Left hindlimb (tissue), 1 donor: ENCODE measurements at places on chromosomes 12 and 14.

DNA sequence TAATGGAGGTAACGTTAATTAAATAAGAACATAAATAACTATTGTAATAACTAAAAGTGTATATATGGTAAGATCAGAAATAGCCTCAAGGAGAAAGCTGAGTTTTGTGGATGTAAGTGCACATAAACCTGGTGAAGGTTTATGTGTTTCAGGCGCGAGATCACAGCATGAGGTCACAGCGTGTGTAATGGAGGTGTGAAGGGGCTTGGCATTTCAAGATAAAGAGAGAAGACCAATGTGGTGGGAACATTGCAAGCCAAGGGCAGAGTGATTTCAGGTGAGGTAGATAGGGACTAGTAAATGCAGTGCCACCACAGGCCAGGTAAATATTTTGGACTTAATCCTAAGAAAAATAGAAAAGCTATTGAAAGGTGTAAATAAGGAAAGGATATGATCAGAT is 21.7 kb upstream of the KICS2 start:
- DNase-seq, result no peak

- no peak for DNase-seq
Observed at GRCh38 chr12:111635524-111635923, 36.4 kb upstream of the ATXN2 start.

DNA sequence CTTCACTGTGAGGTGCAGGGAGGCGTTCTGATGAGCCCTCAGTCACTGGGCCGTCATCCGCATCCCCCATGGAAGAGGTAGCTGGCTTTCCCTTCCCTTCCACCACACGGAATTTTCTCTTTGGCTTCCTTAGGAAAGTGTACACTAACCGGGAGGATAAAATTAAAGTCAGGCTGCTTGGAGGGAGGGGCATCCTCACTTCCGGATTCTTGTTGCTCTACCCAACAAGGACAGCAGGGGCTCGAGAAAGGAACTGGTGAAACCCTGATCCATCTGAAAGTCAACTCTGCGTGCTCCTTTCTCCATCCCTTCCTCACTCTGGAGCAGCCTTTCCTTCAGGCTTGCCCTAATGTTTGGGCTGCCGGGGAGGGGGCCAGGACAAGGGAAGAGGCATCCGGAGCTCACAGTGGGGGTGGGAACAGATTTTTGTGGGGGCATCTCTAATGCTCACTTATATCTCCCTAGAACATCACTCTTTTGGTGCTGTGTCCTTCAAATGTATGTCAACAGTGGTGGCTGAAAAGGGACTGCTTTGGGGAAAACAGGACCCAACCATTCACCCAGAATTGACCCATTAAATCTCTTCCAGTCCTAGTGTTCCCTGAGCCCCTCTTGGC is 101.4 kb upstream of the FKBP4 start:
- no peak for DNase-seq

DNA sequence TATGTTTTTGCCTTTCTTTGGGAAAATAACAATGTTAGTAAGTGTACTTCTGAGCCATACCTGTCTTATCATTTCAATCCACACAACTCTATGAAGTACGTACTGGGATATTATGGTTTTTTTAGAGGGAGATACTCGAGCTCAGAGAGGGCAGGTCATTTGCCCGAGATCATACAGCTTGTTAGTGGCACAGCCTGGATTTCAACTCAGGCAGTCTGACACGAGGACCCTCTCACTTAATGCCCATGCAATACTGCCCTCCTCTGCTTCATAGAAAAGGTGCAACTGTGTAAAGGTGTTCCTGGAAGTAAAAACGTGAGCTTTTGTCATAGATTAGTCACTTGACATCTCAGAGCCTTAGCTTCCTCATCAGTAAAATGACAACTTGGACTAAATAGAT is 128.0 kb downstream of the NDUFA12 start:
- DNase-seq, result no peak

DNA sequence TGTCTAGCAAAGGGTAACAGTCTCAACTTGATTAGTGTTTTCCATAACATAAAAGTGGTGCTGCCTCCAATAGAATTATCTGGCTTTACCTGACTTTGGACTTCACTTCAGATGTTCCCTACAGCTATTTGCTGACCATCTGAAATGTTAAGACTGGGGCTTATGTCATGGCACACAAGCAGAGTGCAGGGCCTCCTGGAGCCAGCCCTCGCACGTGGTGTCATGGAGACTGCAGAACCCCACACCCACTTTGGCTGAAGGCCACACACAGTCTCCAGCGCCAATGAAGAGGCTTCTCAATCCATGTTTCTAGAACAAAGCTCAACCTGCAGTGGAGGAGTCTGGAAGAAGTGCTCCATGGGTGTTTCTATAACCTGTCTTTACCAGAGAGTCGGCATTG is 169.6 kb upstream of the FRMD6 start:
- DNase-seq, result no peak

DNA sequence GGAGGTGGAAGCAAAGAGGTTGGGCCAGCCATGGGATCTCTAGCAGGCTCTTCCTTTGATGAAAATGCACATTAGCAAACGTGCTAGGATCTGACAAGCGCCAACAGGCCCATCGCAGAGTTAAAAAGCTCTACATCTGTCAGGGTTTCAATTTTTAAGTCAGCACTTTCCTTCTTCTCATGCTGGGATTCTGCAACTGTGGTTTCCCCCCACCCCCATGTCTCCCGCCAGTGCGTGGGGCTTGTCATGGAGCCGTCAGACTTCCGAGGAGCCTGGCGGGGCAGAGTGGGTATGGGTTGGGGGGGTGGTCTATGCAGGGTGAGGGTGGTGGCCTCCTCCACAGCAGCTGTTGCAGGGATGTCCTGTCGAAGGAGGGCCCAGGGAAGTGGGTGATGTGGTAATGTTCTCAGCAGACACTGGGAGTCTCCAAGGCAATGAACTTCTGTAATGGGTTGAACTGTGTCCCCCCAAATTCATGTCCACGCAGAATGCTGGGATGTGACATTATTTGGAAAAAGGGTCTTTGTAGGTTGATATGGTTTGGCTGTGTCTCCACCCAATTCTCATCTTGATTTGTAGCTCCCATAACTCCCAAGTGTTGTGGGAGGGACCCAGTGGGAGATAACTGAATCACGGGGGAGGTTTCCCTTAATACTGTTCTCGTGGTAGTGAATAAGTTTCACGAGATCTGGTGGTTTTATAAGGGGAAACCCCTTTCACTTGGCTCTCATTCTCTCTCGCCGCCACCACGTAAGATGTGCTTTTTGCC is 115.2 kb upstream of the MAP1LC3B2 start:
- DNase-seq, result no peak

- no peak for DNase-seq
Observed at GRCh38 chr14:55731881-55732498, 152.0 kb downstream of the KTN1 start.

DNA sequence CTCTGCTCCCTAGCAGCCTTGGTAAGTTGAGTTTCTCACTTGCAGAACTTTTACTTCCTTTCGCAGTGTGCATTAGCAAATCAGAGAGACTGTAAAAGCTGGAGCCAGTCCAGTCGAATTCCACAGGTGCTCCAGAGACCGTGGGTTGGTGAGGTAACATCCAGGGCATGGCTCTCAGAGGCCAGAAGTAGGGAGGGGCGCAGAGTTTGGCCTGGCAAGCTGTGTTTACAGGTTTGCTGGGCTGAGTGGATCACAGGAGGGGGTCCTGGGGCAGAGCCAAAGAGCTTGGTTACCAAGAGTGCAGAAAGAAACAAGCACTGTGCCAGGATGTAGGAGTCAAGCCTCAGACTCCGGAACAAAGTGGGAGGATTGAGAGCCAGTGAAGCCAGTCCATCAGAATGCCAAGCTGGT is 10.2 kb upstream of the BHLHE41 start:
- peak; percentile 57 for DNase-seq

GRCh38 chr12:47139000-47139681 is 59.4 kb upstream of the AMIGO2 start:
- DNase-seq, result no peak

- DNase-seq, result no peak
Observed at GRCh38 chr12:128586451-128587029, 237.2 kb downstream of the SLC15A4 start.

DNA sequence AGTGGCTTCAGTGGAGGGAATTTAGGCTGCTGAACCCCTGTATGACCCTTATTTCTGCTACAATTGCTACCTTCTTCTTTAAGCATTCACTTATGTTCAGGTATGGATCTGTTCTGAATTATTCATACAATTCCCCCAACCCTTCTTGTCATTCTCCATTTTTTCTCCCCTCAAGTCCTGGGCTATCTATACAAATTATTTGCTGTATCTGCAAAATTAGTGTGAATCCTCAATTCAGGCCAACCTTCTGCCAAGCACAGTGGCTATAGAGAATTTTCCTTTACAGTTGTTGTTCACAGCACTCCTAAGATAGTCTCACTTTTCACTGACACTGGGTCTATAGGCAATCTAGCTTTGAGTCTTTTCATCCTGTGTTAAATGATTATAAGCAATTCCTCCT is 119.2 kb upstream of the CNTN1 start:
- no peak for DNase-seq
